ENCODE measurements at places on chromosomes 11 and 22.
A peak's percentile ranks its signal among the peaks of the same experiment; 100 is the strongest.

DNA sequence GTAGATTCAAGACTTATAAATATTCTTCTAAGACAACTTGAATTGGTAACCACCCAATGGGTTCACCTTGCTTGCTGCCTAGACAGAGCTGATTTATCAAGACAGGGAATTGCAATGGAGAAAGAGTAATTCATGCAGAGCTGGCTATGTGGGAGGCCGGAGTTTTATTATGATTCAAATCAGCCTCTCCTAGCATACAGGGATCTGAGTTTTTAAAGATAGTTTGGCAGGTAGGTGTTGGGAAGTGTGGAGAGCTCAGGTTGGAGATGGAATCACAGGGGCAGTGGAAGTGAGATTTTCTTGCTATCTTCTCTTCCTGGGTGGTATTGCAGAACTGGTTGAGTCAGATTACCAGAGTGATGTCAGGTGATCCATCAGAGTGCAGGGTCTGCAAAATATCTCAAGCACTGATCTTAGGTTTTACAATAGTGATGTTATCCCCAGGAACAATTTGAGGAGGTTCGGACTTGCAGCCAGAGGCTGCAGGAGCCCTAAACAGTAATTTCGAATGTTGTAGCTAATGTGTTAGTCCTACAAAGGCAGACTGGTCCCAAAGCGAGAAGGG lies 1448.6 kb upstream of the RAG2 start:
- no peak for DNase-seq

- DNase-seq, result no peak
These were observed 7.5 kb downstream of the UVRAG start for GRCh38 chr11:75822541-75822940.

GRCh38 chr22:41308054-41308453 lies 6.7 kb downstream of the ZC3H7B start:
- DNase-seq, result no peak

DNA sequence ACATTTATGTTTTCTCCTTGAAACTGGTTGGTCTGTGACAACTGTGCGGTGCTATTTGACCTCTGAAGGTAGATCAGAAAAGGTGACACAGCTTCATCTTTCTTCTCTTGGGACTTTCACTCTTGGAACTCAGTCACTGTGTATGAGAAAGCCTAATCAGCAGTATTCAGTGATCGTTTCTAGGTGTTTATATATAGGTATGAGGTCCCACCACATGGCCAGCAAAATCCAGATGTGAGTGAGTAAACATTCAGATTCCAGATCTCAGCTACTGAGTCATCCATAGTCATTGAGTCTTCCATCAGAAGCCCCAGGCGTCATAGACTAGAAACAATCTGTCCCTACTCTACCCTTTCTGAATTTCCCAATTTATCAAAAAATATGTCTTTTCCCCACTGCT lies 117.3 kb upstream of the CTSC start:
- no peak for DNase-seq

GRCh38 chr11:131815590-131815989 lies 445.2 kb downstream of the NTM start:
- DNase-seq, result no peak

DNA sequence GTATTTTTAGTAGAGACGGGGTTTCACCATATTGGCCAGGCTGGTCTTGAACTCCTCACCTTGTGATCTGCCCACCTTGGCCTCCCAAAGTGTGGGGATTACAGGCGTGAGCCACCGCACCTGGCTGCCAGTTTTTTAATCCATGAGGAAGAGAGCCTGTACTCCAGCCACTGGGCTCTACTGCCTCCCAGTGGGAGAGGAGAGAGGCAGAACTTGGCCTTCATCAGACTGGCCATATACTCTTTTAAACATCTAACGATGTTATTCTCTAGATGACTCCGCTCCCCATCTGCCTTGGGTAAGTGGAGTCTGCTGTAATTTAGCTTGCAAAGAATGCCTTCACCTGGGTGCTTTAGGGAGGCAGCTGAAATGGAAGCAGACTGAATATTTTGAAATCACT lies 34.6 kb downstream of the SLC6A5 start:
- no peak for DNase-seq

- peak; percentile 26 for DNase-seq
These were observed 5.2 kb downstream of the CRTAM start for GRCh38 chr11:122843281-122844141.

DNA sequence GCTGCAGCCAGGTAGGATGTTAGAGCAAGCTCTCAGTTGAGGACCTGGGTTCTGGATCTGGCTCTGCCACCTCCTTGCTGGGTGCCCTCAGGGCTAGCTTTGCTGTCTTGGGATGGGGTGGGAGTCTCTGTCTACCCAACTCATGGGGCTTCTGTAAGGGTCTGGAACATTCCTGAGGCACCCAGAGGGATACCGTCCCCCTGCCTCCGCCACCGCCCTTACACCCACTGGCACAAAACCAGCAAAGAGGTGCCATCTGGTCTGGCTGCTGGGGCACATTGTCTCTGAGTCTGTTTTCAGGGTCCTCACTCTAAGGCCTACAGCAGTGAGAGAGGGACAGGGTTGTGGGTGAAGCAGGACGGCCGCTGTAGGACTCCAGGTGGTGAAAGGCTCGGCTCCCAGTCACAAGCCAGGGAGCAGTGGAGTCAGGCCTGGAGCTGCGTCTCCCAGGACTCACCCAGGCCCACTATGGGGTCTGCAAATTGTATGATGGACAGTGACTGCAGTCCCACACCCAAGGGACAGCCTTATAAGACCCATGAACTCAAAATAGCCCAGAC lies 84.9 kb downstream of the MORC2 start:
- DNase-seq, result no peak

- DNase-seq, result no peak
These were observed 472.6 kb downstream of the NELL1 start for GRCh38 chr11:21142007-21142406.

DNA sequence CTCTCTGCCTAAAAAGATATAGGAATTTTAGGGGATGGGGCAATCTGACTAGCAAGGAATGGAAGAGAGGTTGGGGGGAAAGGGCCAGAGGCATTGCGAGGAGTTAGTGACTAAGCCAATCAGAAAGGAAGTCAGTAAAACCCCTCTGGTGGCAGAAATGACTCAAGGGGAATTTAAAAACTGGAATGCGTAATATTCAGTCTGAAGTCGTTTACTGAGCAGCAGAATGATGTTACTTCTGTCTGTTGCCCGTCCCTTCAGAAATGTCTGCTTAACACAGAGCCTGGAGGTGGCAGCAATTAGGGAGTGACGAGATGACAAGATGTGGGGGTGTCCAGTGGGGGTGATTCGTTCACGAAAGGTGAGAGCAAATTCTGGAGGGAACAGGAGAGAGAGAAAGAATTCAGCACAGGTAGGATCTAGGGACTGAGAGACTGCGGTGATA lies 107.7 kb upstream of the CLMP start:
- DNase-seq, result peak; percentile 65

- no peak for DNase-seq
These were observed 16.9 kb upstream of the TMA7B start for GRCh38 chr22:39943337-39943736.

- DNase-seq, result no peak
These were observed 51.6 kb upstream of the BARX2 start for GRCh38 chr11:129323896-129324502.

GRCh38 chr11:67371189-67371910 lies 2.0 kb downstream of the CLCF1 start:
- peak; percentile 67 for DNase-seq

DNA sequence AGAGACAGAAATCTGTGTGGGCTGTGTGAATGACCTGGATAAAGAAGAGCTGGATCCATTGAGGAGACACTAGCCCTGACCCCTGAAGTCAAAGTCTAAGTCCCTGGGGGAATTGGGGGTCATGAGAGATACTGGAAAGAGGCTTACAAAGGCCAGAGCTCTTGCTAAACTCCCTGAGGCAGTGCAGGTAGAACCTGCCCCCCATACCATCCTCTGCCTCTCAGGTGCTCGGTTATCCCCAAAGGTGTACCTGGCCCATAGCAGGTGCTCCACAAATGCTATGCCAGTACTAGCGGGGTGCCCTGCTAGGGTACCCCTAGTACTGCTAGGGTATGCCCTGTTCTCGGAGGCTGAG lies 19.1 kb upstream of the SCARF2 start:
- DNase-seq, result no peak

DNA sequence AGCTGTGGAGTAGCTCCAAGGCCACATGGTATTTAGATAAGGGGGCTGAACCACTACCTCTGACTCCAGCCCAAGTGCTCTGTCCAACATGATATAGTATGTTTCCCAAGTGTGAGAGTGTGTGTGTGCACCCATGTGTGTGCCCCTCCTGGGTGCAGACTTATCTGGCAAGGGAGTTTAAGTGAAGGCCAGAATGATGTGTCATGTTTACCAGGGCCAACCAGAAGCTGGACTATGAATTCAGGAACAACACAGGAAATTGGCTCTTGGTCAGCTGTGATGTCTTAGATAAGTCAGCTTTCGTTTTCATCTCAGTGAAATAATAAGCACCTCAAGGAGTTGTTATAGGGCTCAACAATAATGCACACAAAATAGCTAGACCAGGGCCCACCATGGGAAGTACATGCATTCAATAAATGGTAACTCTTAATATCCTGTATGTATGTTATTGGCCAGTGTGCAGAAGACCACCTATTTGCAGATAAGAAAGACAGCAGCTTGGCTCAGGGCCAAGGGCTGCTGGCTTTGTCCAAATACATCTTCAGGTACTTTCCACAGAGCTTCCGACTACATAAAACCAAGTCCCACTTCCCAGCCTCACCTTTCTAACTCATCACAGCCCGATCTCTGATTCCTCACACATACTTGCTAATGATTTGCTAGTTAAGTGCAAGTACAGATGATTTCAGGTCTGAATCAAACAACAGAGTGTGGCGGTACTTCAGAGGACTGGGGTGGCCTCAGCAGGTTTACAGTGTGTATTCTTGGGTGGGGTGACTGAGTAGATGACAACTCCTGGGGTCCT lies 120.9 kb downstream of the ME3 start:
- no peak for DNase-seq

DNA sequence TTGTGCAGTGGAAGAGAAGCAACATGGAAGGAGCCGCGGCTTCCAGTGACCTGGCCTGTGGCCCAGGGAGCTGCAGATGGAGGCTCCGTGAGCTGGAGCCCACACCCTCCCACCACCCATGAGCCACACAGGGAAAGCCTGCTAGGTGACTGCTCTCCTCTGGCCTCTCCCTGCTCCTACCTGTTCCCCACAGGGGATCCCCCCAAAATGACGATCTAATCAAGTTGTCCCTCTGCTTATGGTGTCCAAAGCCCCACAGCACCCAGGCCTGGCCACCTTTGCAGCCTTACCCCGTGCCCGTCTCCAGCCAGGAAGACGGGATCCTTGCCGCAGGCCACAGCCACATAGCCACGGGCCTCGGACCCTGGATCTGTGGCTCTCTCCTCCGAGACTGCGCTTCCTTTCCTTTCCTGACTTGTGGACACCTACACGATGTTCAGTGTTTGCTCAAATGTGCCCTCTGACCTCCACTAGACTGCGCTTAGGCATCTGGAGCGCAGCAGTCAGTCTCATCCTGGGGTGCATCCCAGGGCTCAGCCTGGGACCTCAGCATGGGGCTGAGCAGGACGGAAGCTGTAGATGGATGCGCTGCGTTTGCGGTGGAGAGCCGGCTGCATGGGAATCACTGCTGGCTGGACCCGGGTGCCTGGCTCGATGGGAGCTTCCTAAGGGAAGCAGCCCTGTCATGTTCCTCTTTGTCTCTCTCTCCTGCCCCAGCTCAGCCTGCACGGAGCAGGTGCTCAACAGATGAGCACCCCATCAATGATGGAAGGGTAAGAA lies 133.3 kb downstream of the ST3GAL4 start:
- no peak for DNase-seq

GRCh38 chr11:66886671-66887221 lies 29.9 kb downstream of the LRFN4 start:
- no peak for DNase-seq

DNA sequence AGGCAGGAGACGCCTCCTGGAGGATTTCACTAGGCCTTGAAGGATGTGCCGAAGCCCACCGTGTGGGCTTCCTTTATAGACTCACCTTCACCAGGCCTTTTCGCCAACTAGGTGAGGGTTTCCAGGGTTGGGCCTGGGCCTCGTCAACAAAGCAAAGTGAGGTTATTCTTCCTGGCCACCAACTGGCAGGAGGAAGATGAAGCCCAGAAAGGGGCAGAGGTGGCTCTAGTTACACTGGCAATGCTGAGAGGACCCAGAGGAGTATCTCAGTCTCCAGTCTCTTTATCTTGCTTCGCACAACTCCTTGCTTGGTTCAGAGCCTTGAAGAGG lies 404 bp upstream of the RELT start:
- no peak for DNase-seq

DNA sequence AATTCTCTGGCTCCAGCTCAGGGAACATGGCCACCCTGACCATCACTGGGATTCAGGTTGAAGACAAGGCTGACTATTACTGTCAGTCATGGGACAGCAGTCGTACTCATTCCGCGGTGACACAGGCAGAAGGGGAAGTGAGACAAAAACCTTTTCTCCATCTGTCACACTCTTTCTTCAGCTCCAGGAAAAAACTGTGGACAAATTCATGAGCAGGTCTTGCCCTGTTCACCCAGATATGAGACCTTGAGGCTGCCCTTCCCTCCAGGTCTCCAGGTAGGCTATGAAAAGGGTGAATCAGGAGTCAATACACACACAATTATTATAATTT lies 39.4 kb upstream of the GGTLC2 start:
- DNase-seq, result peak; percentile 47

GRCh38 chr22:17639247-17639741 lies 737 bp downstream of the BCL2L13 start:
- peak; percentile 63 for DNase-seq

- DNase-seq, result no peak
These were observed 2.0 kb upstream of the BSX start for GRCh38 chr11:122983438-122984185.

DNA sequence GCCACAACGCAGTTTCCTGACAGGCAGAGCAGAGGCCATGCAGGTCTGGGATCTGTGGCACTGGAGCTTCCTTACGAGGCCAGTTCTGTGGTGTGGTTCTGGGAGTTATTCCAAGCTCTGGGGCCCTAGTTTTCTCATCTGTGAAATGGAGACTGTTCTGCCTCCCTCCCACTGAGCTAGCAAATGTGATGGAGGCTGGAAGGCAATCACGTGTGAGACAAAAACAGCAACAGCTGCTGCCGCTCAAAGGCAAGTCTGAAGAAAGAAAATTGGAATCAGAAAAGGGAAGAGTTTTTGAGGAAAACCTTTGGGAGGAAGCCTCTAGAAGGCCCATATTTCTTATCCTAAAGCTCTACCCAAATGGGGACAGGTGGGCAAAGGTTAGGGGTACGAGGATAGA lies 8.3 kb upstream of the RIC3 start:
- no peak for DNase-seq

DNA sequence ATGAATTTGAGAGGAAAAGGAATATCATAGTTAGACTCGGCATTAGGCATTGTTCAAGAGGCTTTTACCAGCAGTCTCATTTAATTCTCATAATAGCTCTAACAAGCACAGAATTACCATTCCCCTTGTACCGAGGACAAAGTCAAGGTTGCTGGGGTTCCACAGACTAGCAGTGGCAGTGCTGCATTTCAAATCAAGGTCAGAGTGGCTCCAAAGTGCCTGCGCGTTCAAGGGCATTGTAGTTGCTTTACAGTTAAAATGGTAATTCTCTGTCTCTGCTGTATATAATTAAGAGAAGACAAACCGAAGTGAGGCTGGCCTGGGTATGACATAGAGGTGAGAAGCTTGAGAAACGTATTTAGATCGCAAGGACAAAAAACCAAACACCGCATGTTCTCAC lies 40.4 kb upstream of the TP53AIP1 start:
- no peak for DNase-seq
